ENCODE measurements at places on chromosomes 12 and 14.

DNA sequence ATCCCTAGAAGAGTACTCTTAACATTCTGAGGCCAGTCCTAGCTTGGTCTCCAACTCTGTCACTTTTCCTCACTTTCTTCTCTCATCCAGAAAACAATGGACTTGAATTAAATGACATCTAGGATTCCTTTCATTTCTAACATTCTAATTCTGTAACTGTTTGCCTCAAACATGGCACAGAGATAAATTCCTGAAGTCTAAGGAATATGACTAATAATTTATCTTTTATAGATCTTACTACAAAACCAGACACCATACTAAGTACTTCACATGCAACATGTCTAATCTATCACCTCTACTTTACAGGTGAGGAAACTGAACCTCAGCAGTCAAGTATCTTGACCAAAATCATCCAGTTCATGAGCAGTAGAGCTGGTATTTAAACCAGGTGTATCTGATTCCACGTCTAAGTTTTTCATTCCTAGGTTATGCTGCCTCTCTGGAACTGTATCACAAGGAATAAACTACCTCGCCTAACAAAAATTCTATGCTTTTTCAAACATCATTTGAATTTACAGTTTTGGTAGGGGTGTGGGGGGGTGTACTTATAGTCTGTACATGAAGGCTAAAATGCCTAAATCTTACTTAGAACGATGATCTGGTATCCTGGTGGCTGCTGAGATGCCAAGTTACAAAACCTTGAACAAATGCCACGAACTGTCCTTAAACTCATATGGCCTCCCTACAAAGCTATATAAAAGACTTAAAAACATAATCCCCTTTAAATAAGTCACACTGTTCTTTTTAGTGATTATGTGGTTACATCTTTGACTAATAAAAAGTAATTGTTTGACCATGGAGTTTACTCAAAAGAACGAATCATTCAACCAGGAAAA, 41.6 kb downstream of the ATXN2 start:
- no peak for DNase-seq

GRCh38 chr12:122006186-122006926, 15.3 kb upstream of the BCL7A start:
- DNase-seq: no peak

- DNase-seq: no peak
These were observed 297.1 kb downstream of the KSR2 start for GRCh38 chr12:117671734-117672133.

GRCh38 chr12:93080994-93081809, 152.1 kb upstream of the EEA1 start:
- DNase-seq: no peak

DNA sequence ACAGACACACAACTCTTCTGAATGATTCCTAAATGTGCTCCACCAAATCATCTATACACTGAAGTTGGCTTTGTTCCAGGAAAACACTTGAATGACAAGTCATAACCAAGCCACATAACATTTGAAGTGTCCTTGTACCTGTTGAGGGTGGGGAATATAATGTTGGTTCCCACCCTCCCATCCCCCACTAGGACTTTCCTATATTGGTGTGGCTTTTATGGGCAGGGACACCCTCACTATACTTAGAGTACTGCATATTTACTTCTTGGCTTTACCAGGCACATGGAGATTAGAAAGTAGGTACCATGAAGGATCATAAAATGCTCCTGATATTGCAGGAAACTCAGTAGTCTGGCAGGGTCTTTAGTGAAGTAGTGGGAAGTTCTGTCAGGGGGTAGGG, 9.7 kb upstream of the BHLHE41 start:
- DNase-seq: no peak
